ENCODE measurements at places on chromosomes 1 and 21.
A peak's percentile ranks its signal among the peaks of the same experiment; 100 is the strongest.

GRCh38 chr1:219938706-219939105 lies 10.3 kb upstream of the SLC30A10 start:
- no peak for DNase-seq

- DNase-seq = no peak
These were observed 6.3 kb upstream of the CHI3L2 start for GRCh38 chr1:111221276-111221632.

DNA sequence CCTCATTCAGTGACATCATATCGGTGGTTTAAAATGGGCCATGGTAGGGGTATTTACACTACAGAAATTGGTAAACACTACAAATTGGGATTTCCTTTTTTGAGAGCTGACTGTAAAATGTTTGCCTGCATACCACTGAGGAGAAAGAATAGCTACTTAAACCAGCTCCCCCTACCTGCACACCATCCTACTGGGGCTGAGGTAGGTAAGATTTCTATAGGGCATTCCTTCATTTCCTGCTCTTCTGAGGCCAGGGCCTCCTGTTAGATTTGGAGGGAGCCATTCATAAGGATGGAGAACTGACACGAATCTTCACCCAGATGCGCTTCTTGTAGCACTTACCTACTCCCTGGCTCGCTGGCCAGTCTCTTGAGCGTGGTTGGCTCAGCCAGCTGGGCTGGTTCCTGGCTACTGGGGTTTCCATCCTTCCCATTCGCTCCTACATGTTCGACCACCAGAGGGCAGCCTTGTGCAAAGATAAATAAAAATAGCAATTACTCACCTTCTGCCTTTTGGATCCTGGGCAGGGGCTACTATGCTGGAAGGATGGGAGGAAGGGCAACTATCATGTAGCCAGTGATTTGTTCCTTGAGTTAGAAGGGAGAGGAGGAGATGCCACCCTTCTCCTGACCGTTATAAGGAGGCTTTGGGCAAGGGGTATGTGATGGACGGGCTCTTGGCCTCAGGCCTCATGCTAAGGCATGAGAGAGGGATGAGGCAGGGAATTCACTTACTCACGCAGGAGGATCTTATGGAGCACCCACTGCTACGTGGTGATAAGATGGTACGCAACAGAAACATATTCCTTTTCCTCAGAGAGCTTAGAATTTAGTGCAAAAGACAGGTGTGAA lies 10.7 kb downstream of the OPTC start:
- DNase-seq = peak; percentile 89

GRCh38 chr1:38454749-38455441 lies 404.7 kb downstream of the RRAGC start:
- DNase-seq = no peak

DNA sequence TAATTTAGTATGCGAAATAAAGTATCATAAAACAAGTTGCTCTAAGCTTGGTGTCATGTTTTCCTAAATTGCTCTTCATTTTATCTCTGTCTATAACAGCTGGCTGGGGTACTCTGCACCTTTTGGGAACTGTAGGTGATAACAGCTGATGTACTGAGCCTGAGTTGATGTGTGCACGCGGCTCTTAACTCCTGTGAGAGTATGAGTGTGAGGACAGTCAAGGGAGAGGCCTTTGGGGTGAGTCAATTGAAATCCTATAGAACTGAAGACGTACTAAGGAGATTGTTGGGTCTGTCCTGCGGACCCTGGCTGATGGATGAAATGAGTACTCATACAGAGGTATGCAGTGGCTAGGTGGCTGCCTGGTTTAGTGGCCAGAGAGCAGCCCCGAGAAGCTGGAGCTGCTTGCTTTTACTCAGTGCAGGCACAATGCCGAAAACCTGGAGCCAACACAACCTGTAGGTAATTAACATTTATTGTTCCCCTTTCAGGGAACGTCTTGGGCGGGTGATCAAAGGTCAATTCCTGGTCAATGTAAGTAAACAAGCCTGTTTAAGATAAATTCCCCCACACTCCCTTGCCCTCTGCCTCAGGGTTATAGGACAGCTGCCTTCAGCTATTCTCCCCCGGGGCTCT lies 188.5 kb downstream of the PRDM2 start:
- no peak for DNase-seq

- DNase-seq = no peak
These were observed 249.1 kb downstream of the FOXD2 start for GRCh38 chr1:47686731-47687630.
